SK-MEL-5 (cell line): ENCODE measurements at places on chromosomes 6 and 20. TPM values are rescaled to one million over a fixed set of nuclear protein-coding genes. Genes with fewer than 3 reads are reported as not detected.

Gene SLPI
- total RNA-seq = not detected in 2 replicates

DNA sequence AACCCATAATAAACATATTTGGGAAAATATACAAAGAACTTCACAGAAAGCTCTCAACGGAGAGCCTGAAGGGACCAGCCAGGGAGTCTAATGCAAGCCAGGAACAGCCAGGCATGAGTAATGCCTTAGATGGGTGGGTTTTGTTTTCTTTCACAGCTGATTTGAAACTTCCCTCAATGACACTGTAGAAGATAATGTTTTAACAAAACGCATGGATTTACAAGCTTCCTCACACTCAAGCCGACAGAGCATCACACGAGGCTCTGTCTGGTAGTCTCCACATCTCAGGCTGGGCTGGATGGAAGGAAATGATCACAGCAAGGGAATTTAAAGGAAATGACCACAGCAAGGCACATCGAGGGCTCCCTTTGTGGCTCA is 113.9 kb downstream of the GMPR start:
- no peak for DNase-seq

DNA sequence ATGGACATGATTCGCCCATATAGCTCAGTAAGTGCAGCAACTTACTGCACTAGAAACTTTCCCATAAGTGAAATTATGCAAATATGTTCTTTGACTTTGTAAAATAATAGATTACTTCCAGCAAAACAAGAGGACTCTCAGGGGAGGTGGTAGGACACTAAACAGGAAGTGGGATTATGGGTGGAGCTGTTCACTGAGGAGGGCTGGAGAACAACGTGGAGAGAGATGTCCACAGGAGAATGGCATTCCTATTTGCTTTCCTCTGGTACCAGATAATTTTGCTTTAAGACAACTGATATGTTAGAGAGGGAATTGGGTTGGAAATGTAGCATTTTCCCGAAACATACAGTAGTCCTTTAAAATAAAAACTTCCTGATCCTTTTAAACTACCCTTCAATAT is 3.7 kb downstream of the TPD52L1 start:
- DNase-seq = no peak

Gene SAMD5
- 1.8 and 2.2 TPM in 2 replicates for total RNA-seq

Gene MEP1A
- not detected in 2 replicates for total RNA-seq
